Spinal cord (tissue), 10 donors: ENCODE measurements at places on chromosomes 16 and 17. TPM values are rescaled to one million over a fixed set of nuclear protein-coding genes. Genes with fewer than 3 reads are reported as not detected.
A peak's percentile ranks its signal among the peaks of the same experiment; 100 is the strongest.

Gene SLC12A3
- 0.20 TPM for total RNA-seq

Gene HOXB5
- 2.9 TPM for total RNA-seq

Gene COG1
- total RNA-seq, result 39.0 TPM

Gene MPP2
- total RNA-seq, result 24.1 TPM

Gene C17orf58
- total RNA-seq, result 15.6 TPM

Gene PRSS33
- total RNA-seq, result not detected

Gene ABCC12
- total RNA-seq, result 0.40 TPM

Gene RNF222
- total RNA-seq, result not detected

Gene CCL2
- 15.6 TPM for total RNA-seq

Gene SDK2
- total RNA-seq, result 10.9 TPM

Gene AURKB
- 8.6 TPM for total RNA-seq

DNA sequence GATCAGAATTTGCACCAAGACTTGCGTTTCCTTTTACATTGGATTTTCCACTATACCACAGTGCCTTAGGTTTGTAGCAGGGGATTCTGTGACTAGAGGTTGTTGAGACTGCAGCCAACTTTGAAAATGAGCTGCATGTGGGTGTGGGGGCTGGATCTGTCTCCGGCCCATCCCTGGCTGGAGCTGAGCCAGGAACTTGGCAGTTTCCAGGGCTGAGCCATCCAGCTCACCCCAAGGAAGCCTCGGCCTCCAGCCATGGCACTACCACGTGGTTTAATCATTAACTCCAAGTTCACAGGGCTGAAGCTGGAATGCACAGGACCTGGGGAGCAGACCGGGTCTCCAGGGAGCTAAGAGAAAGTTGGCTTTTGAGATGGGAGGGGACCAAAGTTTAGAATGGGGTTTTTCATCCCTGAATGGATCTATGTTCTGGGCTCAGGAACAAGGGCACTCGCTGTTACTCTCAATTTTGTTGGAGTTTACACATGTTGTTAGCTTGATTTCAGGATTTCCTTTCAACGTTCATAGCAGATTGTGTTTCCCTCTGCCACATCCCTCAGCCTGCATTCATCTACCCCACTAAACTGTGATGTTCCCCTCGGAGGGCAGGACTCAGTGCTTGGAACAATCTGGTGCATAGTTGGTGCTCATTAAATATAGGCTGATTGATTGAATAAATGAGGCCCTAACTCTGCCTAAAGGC lies 42.3 kb upstream of the HNF1B start:
- DNase-seq, result peak; percentile 19

DNA sequence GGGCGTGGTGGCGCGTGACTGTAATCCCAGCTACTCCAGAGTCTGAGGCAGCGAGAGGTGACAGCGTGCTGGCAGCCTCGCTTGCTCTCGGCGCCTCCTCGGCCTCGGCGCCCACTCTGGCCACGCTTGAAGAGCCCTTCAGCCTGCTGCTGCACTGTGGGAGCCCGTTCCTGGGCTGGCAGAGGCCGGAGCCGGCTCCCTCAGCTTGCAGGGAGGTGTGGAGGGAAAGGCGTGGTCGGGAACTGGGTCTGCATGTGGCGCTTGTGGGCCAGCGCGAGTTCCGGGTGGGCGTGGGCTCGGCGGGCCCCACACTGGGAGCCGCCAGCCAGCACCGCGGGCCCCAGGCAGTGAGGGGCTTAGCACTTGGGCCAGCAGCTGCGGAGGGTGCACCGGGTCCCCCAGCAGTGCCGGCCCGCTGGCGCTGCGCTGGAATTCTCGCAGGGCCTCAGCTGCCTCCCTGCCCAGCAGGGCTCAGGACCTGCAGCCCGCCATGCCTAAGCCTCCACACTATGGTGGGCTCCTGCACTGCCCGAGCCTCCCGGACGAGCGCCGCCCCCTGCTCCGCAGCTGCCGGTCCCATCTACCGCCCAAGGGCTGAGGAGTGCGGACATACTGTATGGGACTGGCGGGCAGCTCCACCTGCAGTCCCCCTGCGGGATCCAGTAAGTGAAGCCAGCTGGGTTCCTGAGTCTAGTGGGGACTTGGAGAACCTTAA lies 1093.3 kb upstream of the CDH8 start:
- DNase-seq, result no peak

DNA sequence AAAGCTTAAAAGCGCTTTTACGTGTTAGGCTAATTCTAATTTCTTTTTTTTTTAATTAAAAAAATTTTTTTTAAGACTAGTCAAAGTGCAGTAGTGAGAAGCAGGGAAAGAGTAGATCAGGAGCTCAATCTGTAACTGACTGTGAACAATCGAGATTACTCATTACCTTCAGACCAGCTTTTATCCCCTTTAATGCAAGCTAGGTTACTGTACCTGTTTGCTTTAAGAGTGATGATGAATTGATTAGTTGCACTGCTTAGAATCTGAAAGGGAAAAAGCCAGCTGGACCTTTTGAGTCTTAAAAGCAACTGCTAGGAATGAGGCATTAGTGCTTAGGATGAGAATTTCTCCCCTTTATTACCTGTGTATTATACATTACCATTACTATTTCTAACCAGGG lies 19.0 kb downstream of the PSMD11 start:
- DNase-seq, result no peak

GRCh38 chr16:55052741-55053415 lies 122.2 kb downstream of the IRX5 start:
- DNase-seq, result no peak

DNA sequence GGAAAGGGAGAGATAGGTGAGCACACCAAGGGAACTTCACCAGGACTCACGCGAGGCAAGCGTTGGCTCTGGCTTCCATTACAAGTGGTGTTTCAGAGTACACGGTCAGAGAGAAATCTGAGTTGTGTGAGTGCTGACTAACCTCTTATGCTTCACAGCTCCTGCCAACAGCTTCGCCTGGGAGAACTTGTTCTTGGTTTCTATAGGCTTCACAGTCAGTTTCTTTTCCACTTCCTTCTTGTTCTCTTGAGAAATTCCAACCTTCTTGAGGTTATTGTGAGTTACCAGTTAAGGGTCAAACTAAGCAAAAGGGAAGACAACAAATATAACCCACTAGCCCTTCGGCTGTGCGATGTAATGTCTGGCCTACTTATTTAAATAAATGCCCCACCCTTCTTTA lies 18.9 kb downstream of the PSME3IP1 start:
- no peak for DNase-seq

- no peak for DNase-seq
These were observed 4.5 kb upstream of the PRDM7 start for GRCh38 chr16:90081606-90081970.

GRCh38 chr17:43490621-43491020 lies 6.8 kb downstream of the DHX8 start:
- no peak for DNase-seq

GRCh38 chr17:35923609-35924114 lies 6.9 kb downstream of the RDM1 start:
- no peak for DNase-seq

GRCh38 chr17:2883544-2884213 lies 87.4 kb downstream of the RAP1GAP2 start:
- no peak for DNase-seq

DNA sequence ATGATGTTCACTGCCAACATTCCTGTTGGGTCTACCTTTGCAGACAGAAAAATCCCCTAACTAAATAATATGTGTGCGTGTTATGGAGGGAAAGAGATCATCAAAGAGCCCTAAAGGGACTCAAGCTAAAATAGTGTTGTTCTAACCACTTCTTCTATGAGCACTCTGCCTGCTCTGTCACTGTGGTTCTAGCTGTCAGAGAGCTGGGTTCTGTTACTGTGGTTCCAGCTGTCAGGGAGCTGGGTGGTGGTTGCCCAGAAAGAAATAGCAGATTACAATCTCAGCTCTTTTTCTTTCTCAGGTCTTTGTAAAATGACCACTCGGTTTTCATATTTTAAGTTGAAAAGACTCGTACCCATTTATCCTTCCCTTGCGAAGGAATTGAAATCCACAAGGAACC lies 176.3 kb downstream of the HS3ST3A1 start:
- no peak for DNase-seq

GRCh38 chr17:29723278-29724047 lies 100.8 kb upstream of the CORO6 start:
- no peak for DNase-seq

DNA sequence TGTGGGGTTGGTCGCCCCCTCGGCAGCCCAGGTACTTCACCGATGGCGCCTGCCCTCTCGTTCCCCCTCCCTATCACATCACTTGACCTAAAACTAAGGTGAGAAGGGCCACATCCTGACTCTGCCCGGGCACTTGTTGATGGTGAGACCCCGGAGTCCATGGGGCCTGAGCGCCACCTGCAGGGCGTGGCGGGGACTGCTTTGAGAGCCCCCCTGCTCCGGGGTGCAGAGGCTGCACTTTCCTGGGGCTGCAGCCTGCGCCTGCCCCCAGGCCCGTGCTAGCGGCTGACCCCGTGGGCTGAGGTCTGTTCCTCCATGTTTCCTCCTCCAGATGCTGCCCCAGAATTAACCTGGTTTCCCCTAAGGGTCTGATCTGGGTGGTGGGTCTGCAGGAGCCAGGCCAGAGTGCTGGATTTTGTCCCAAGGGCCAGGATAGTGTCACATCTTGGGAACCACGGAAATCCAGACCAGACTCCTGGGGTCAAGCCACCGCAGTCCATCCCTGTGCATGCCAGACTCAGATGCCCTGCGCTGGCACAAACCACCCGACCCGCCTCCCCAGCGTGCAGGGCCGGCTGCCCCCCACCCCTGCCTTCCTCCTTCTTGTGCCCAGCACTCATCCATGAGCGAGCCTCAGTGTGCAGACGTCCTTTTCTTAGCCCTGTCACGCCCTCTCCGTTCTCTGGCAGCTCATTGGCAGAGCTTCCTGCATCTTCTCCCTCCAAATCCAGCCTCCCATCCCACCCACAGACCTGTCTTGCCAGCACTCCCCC lies 2.7 kb downstream of the NDUFAF8 start:
- no peak for DNase-seq

DNA sequence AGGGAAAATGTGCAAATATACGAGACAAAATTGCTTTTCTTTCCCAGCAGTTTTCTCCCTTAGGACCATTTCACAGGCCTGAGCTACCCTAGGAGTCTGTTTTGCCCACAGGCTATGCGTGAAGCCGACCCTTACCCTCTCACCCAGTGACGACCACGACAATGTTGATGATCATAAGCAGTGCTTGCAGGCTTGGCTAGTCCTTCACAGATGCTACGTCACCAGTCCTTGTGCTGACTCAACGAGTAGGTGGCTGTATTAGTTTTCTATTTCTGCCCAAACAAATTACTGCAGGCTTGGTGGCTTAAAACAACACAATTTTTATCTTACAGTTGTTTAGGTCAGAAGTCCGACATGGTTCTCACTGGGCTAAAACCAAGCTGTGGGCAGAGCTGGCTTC lies 574.6 kb upstream of the HSBP1 start:
- DNase-seq, result no peak

GRCh38 chr17:36931697-36932382 lies 5.4 kb upstream of the LHX1 start:
- no peak for DNase-seq

- peak; percentile 77 for DNase-seq
These were observed 2.3 kb upstream of the HOXB2 start for GRCh38 chr17:48546924-48547807.
